HepG2 (cell line): ENCODE measurements at places on chromosomes 16 and 17. TPM values are rescaled to one million over a fixed set of nuclear protein-coding genes. Genes with fewer than 3 reads are reported as not detected.
A peak's percentile ranks its signal among the peaks of the same experiment; 100 is the strongest.

- peak; percentile 58 for DNase-seq
- H3K36me3 ChIP-seq, result peaks cover 13% of the 10 kb centered on the region; the same call in 2 of the 3 replicates
- no peaks in the 10 kb centered on the region for H3K27me3 ChIP-seq
Measured at GRCh38 chr17:50476545-50477315, 1.9 kb upstream of the RSAD1 start.

DNA sequence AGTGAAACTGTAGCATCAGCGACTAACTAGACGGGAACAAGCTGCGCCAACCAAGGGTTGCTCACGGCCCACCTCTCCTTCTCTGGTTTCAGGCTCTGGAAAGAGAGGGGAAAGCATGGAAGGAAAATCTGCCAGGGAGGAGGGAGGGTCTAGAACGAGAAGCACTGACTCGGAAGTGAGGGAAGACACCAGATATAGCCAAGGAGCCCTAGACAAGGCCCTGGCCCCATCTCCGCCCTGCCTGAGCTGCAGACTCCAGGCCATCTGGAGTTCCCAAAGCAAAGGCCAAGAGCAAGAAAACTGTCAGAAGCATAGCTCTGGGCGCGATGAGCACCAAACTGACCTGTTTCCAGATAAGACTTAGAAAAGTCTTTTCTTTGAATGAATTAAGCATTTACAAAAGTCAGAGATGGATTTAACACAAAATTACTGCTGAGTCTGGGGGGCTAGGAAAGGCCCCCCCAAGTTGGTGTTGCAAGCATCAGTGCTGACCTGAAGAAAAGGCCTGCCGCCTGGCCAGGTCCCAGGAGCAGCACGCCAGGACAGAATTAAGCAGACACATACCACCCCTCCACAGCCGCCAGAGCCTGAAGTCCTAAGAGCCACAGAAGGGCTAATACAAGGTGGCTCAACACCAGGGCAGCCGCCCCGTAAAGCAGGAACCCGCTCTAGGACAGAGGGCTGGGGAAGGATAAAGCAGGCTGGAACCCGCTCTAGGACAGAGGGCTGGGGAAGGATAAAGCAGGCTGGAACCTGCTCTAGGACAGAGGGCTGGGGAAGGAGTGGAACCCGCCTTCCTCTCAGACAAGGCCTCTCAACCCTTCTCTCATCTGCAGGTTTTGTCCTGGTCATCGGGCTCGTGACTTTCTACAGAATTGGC lies 20.7 kb downstream of the TMEM204 start:
- no peak overlapping the region for H3K4me3 ChIP-seq
- H3K27ac ChIP-seq, result no peak overlapping the region
- H3K36me3 ChIP-seq, result peaks cover 4% of the 10 kb centered on the region
- no peak for DNase-seq
- H3K27me3 ChIP-seq, result no peaks in the 10 kb centered on the region

The MSLN gene
- 0.72 and 2.0 TPM in 2 replicates for total RNA-seq

The CAMTA2 gene
- 4.0 and 4.1 TPM in 2 replicates for total RNA-seq

GRCh38 chr16:74257061-74257460 lies 39.6 kb upstream of the PSMD7 start:
- DNase-seq, result no peak
- no peak overlapping the region for H3K4me3 ChIP-seq
- no peak overlapping the region for H3K27ac ChIP-seq

GRCh38 chr17:73349647-73350046 lies 37.8 kb upstream of the CDC42EP4 start:
- no peak for DNase-seq
- no peak overlapping the region for H3K4me3 ChIP-seq
- H3K27ac ChIP-seq, result no peak overlapping the region
- H3K27me3 ChIP-seq, result peaks cover 22% of the 10 kb centered on the region
- no peaks in the 10 kb centered on the region for H3K36me3 ChIP-seq
- peaks cover 16% of the 10 kb centered on the region for H3K4me1 ChIP-seq

GRCh38 chr16:10240854-10241613 lies 58.8 kb upstream of the GRIN2A start:
- H3K4me1 ChIP-seq, result no peaks in the 10 kb centered on the region
- peaks cover 6% of the 10 kb centered on the region; the same call in 1 of the 2 replicates for H3K27me3 ChIP-seq
- H3K36me3 ChIP-seq, result no peaks in the 10 kb centered on the region
- H3K27ac ChIP-seq, result no peak overlapping the region
- H3K4me3 ChIP-seq, result no peak overlapping the region

GRCh38 chr17:72461757-72462156 lies 340.9 kb downstream of the SOX9 start:
- H3K27me3 ChIP-seq, result no peaks in the 10 kb centered on the region
- DNase-seq, result no peak
- no peak overlapping the region for H3K27ac ChIP-seq

GRCh38 chr17:4691686-4692085 lies 12.3 kb downstream of the PELP1 start:
- DNase-seq, result no peak
- no peak overlapping the region for H3K4me3 ChIP-seq
- peaks cover 64% of the 10 kb centered on the region for H3K36me3 ChIP-seq
- no peaks in the 10 kb centered on the region for H3K27me3 ChIP-seq
- H3K4me1 ChIP-seq, result no peaks in the 10 kb centered on the region

- no peaks in the 10 kb centered on the region for H3K36me3 ChIP-seq
- no peak for DNase-seq
- no peaks in the 10 kb centered on the region for H3K27me3 ChIP-seq
- peaks cover 41% of the 10 kb centered on the region for H3K4me1 ChIP-seq
Measured at GRCh38 chr17:82684228-82684841, 14.2 kb downstream of the RAB40B start.

The FNDC8 gene
- total RNA-seq, result not detected in 2 replicates

GRCh38 chr17:74516561-74517328 lies 14.5 kb downstream of the CD300LB start:
- H3K4me1 ChIP-seq, result peaks cover 9% of the 10 kb centered on the region; the same call in 1 of the 2 replicates
- no peak overlapping the region for H3K4me3 ChIP-seq
- DNase-seq, result no peak
- H3K27me3 ChIP-seq, result peaks cover 15% of the 10 kb centered on the region
- H3K27ac ChIP-seq, result no peak overlapping the region

DNA sequence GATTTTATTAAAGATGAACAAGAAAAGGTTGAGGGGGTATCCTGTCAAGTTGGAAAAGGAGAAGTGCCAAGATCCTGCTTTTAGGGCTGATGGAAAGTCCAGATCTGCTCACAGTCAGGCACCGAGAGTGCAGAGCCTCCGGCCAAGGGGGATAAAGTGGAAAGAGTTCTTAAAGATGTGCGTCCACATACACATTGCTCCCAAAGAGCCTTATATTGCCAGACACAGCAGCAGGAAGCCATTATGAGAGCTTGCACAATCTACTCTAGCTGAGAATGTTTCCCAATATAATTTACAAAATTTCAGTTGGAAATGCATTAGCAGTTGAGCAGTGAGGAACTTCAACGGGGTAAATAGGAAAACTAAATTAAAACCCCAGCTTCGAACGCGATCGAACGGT lies 95.6 kb downstream of the SALL1 start:
- H3K27ac ChIP-seq, result no peak overlapping the region
- H3K27me3 ChIP-seq, result no peaks in the 10 kb centered on the region
- H3K4me3 ChIP-seq, result no peak overlapping the region
- no peak for DNase-seq
- H3K36me3 ChIP-seq, result no peaks in the 10 kb centered on the region
- H3K4me1 ChIP-seq, result peaks cover 86% of the 10 kb centered on the region

The RAP1GAP2 gene
- 7.7 and 10.9 TPM in 2 replicates for total RNA-seq

The CLEC3A gene
- total RNA-seq, result not detected in 2 replicates

DNA sequence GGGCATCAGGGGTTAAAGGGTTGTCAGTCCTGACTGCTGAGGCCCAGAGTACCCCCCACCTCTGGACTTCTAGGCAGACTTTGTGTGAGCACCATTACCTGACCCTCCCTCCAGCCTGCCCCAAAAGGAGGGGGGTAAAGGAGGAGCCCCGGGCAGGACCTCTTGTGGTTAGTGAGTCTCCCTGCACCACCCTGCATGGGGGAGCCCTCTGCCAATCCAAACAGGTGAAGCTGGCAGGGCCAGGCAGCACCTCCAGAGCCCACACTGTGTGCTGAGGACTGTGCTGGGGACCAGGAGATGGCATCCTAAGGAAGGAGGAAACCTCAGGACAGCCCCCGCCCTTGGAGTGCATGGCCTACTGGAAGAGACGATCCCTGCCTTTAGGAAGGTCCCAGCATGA lies 2.6 kb upstream of the KRT14 start:
- no peak for DNase-seq
- H3K36me3 ChIP-seq, result no peaks in the 10 kb centered on the region
- no peak overlapping the region for H3K4me3 ChIP-seq
- H3K4me1 ChIP-seq, result no peaks in the 10 kb centered on the region
- peaks cover 50% of the 10 kb centered on the region; the same call in 2 of the 3 replicates for H3K27me3 ChIP-seq

The PIPOX gene
- total RNA-seq, result 87.3 and 118 TPM in 2 replicates

- no peak overlapping the region for H3K27ac ChIP-seq
- no peak for DNase-seq
Measured at GRCh38 chr17:43988301-43988700, 16.1 kb upstream of the NAGS start.

The NHLRC4 gene
- total RNA-seq, result 0.40 and 0.48 TPM in 2 replicates

GRCh38 chr17:773467-774312 lies 8.4 kb downstream of the GLOD4 start:
- H3K36me3 ChIP-seq, result peaks cover 29% of the 10 kb centered on the region
- DNase-seq, result no peak
- peaks cover 11% of the 10 kb centered on the region for H3K4me1 ChIP-seq
- no peak overlapping the region for H3K4me3 ChIP-seq
- no peaks in the 10 kb centered on the region for H3K27me3 ChIP-seq

DNA sequence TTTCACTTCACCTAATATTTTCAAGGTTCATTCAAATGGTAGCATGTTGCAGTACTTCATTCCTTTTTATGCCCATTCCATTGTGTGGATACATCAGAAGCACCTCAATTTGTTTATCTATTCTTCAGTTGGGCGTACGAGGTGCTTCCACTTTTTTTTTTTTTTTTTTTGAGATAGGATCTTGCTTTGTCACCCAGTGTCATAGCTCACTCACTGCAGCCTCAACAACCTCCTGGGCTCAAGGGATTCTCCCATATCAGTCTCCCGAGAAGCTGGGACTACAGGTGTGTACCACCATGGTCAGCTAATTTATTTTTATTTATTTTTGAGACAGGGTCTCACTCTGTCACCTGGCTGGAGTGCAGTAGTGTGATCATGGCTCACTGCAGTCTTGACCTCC lies 22.5 kb upstream of the SPNS3 start:
- no peak for DNase-seq
- H3K27ac ChIP-seq, result no peak overlapping the region
- H3K4me3 ChIP-seq, result no peak overlapping the region
- H3K36me3 ChIP-seq, result no peaks in the 10 kb centered on the region
- peaks cover 12% of the 10 kb centered on the region for H3K4me1 ChIP-seq

GRCh38 chr16:16868727-16869126 lies 489.8 kb downstream of the NPIPA7 start:
- H3K4me1 ChIP-seq, result no peaks in the 10 kb centered on the region
- peaks cover 13% of the 10 kb centered on the region; the same call in 1 of the 3 replicates for H3K27me3 ChIP-seq
- H3K36me3 ChIP-seq, result no peaks in the 10 kb centered on the region
- no peak for DNase-seq
- H3K4me3 ChIP-seq, result no peak overlapping the region

DNA sequence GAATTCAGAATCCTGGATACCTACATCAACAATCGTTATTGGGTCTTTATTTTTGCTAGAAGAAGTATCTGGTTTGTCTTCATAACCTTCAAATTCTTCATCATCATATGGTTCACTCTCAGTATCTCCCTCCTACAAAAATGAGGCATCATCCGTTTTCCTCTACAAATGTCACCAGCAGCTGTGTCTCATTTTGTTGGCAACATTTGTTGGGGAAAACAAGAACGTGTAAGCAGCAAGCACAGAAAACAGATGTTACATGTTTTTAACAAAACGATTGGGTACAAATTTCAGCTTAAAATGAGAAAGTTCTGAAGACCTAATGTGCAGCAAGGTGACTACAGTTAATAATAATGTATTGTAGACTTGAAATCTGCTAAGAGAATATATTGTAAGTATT lies 8.7 kb downstream of the CCDC47 start:
- no peaks in the 10 kb centered on the region for H3K27me3 ChIP-seq
- peaks cover 12% of the 10 kb centered on the region; the same call in 1 of the 2 replicates for H3K4me1 ChIP-seq
- DNase-seq, result no peak
- peaks cover 30% of the 10 kb centered on the region for H3K36me3 ChIP-seq
- no peak overlapping the region for H3K4me3 ChIP-seq
- no peak overlapping the region for H3K27ac ChIP-seq

The CENPX gene
- total RNA-seq, result 166 and 170 TPM in 2 replicates
